ENCODE measurements at places on chromosomes 4 and X.

GRCh38 chrX:13491061-13491460 is 78.3 kb upstream of the EGFL6 start:
- no peak for DNase-seq

DNA sequence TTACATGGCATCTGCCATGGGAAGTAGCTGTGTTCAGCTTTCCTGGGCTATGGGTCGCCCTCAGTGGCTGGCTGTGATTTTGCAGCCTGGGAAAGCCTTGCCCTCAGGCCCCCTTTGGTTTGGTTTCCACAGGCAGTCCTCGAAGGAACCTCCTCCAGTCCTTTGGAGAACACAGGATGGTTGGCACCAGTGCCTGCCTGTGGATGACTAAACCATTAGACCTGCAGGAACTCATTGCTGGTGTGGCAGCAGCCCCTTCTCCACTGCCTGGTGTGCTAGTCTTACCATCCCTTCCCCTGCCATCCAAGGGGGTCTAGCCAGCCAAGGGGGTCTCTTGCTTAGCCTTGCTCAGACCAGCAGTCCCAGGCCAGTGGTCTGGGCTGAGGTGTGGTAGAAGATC is 71.4 kb upstream of the PJA1 start:
- no peak for DNase-seq

- no peak for DNase-seq
Observed at GRCh38 chr4:147791865-147792264, 60.0 kb downstream of the ARHGAP10 start.

DNA sequence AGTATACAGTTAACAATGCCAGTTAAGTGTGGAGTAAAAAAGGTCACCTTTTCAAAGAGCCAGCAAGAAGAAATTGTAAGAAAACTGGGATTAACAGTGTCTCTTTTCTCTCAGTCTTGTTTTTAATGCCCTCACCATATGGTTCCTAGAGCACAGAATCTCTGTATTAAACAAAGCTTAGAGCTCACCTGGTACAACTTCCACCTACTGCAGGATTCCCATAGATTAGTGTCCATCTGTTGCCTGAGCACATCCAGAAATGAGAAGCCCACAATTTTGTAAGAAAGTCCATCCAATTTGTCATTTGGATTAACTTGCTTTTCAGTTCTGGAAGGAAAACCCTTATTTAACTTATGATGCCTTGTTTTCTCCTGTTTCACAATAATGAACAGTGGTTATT is 1037.1 kb downstream of the STPG2 start:
- no peak for DNase-seq

- no peak for DNase-seq
Observed at GRCh38 chr4:101081166-101081565, 266.2 kb downstream of the PPP3CA start.

DNA sequence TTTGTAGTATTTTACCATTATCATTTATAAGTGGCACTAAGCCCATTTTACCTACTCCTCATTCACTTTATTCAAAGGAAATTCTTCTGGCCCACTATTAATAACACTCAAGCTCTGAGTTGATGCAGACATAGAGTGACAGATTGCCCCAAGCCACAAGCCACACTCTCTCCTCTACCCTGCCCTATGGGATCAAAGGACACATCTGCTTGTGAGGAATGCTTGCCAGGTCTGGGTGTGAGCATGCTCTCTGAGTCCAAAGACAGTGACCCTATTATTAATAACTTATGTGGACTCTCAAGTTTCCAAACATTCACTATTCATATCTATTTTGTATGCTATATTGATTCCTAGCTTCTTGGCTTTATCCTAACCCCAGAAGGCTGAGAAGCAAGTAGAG is 18.5 kb downstream of the ETNPPL start:
- DNase-seq = peak; percentile 10

- no peak for DNase-seq
Observed at GRCh38 chr4:52880994-52881393, 18.9 kb downstream of the RASL11B start.

DNA sequence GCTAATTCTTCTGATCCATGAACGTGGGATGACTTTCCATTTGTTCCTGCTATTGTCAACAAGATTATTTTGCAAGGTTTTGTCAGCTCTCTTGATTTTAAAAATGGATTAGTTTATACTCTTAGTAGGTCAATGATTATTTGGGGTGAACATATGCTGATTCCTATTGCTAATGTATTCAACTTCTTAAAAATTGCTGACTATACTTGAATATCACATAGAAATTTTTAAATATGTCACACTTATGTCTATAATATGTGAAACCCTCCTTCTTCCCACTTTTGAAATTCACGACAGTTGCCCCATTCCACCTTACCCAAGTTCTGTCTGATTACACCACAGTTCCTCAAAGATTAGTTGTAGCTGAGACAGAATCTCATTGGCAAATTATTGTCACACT is 465.7 kb upstream of the TENM3 start:
- no peak for DNase-seq

DNA sequence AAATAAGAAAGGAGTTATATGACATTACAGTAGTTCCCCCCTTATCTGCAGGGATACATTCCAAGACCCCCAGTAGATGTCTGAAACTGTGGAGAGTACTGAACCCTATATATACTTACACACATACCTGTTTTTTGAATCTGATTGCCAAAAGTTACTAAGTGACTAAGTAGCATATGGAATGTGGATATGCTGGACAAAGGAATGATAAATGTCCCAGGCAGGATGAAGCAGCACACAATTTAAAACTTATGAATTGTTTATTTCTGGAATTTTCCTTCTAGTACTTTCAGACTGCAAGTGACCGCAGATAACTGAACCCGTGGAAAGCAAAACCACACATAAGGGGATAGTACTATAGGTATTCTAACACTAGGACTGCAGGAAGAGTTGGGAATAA is 22.7 kb downstream of the UGDH start:
- DNase-seq = no peak

GRCh38 chr4:90852237-90852636 is 725.0 kb downstream of the CCSER1 start:
- no peak for DNase-seq

DNA sequence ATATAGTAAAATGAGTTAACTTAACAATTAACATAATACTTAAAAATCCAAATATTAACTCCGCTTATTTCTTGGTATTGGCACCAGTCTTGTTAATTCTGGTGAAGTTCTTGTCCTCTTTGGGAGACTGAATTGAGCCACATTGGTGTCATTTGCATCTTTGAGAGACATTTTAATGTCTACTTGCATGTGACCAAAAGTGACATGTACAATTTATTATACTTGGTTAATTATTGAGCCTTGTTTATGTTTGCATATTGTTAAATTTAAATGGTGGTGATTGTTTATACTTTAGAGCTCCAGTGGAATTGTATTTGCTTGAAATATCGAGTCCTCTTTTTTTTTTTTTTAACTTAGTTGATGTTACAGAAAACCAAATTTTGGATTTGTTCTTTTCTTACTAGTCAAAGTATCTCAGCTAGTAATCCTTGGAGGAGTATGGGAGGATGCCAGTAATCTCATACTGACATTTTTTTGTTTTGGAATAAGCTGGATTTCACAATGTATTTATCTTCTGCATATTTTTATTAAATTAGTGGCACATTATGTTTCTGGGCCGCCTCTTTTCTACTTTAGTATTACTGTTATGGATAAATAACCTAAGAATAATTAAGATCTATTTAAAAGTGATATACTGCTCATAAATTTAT is 3.9 kb downstream of the SPCS3 start:
- DNase-seq = peak; percentile 32

DNA sequence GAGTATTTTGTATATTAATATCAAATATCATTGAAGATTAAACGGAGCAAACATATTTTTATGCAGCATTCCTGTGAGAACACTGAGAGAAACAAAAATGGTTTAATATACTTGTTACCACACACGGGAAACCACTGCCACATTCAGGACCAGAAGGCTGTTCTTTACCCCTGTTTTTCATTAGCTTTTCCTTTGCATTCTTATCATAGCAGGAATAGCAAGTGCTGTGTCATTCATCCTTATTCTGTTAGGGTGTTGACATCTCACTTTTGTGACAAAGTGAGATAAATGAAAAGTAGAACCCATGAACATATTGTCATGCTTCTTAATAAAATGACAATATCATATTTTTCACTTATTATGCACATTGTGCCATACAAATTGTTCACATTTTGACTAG is 212.4 kb upstream of the NDST4 start:
- DNase-seq = no peak

DNA sequence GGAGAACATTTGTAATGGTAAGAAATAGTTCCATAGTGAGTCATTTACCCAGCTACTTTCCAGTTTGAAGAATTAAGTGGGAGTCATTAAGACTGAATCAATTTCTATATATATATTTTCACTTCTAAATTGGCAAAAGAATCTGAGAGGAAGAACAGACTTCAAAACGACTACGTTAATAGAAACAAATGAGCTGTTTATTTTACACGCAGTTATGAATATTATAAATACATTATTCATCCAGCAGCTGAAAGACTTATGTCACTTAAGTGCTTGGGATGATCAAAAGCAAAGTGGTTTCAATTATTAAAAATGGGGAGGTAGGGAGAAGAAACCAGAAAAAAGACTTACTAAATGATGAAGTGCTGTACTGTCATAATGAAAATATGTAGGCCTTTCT is 260.5 kb upstream of the DDX53 start:
- no peak for DNase-seq

DNA sequence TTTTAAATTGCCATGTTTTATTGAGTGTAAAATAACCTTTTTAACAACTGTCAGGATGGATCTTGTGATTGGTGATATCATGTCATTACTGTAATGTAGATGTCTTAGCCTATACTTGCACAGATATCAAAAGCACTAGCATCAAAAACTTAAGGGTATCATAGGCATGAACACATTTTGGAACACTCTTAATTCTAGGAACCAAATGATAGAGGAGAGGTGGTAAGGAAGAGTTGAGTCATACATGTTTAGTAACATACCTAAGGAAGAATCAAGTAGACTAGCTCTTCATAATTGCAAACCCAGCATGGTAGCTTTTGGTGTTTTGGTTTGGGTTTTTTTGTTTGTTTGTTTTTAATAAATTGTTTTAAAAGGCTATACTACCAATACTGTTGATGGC is 43.4 kb downstream of the SMARCAD1 start:
- DNase-seq = no peak

GRCh38 chr4:91914176-91914804 is 389.5 kb upstream of the GRID2 start:
- no peak for DNase-seq

DNA sequence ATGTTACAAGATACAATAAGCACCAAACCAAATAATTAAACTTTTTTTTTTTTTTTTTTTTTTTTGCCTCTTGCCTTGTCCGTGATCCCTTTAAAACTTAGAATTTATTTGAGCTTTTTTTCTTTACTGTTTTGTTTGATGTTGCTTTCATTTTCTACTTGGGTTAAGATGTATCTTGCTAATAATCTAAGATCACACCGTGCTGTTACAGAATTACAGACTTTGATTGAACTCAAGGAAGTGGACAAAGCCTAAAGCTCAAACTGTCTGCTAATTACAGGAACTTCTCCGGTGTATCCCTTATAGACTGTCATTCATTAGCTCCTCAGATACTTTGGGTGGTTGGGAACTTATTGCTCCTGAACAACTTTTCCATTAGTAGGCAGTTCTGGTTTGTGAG is 26.5 kb downstream of the STIM2 start:
- no peak for DNase-seq

DNA sequence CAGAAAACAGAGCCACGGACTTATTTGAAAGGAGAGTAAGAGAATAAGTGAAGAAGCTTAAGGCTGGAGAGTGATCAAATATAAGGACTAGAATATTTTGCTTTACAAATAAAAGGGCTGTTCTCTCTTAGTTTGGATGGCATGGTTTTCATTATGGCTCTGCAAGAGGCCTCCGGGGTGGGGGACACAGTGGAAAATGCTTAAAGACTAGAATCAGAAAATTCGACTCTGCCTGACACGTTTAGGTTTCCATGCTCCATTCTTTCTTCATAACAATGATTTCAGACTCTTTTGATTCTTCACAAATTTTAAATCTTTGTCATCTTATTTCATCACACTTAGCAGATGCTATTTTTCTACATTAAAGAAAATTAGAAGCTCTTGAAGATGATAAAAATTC is 632.4 kb upstream of the BOD1L1 start:
- DNase-seq = no peak

DNA sequence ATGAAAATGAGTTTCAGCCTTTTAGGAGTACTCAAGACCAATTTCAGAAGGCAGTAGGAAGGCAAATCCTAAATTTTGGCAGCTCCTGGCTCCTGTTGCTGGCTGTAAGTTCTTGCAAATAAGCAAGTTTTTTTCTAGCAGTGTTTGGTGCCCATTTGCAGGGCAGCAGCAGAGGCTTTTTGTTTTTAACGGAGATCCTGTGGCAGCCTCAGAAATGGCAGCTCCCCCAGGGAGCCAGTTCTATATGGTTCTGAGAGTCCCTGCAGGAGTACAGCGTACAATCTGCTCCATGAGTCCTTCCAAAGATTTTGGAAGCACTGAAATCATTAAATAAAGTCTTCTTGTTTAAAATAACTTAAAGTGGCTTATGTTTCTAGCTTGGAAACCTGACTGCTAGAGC is 171.9 kb downstream of the NDST4 start:
- no peak for DNase-seq

DNA sequence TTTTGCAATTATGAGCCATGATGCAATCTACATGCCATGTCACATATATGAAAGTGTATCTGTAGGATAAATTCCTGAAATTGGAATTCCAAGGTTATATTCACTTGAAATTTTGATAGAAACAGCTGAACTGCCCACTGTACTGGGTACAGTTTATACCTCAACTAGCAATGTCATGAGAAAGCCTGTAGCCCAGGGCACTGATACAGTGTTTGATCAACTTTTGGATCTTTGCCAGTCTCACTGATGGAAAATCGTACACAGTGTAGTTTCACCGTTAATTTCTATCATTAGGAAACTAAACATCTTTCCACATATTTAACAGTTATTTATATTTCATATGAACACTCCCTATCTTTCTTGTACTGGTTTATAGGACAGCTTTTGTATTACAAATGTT is 34.2 kb downstream of the TAPT1 start:
- no peak for DNase-seq

- no peak for DNase-seq
Observed at GRCh38 chr4:138789796-138790195, 225.8 kb upstream of the NOCT start.

- peak; percentile 43 for DNase-seq
Observed at GRCh38 chr4:113823291-113823659, 61.7 kb upstream of the CAMK2D start.

GRCh38 chr4:1799387-1800375 is 6.6 kb downstream of the FGFR3 start:
- DNase-seq = no peak

DNA sequence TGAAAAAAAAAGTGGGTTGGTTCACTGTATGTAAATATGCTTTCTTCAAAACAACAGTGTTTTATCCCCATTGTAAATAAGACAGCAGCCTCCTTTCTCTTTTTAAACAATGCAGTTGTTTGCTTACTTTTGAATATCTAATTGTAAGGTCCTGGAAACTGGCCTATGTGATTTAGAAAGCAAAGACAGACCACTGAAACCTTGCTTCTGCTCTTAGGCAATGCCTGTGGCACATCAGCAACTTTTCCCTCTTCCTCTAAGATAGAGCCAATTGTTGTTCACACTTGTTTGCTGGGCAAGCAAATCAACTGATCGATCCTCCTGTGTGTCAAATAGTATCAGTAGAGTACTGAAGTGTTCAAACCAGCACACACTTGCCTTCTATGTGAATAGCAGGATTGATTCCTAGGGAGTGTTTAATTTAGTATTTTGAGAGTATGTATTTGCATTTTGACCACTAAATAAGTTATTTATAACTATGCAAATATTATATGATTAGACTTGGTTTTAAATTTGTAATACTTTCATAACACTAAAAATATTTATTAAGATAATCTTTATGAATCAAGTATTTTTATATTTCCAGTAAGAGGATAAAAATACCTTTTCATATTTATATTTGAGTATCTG is 55.4 kb upstream of the GRPR start:
- DNase-seq = no peak
